ENCODE measurements at places on chromosomes 1 and 21. TPM values are rescaled to one million over a fixed set of nuclear protein-coding genes. Genes with fewer than 3 reads are reported as not detected.

The AMY1A gene
- total RNA-seq: not detected

The SLC1A7 gene
- total RNA-seq: not detected

DNA sequence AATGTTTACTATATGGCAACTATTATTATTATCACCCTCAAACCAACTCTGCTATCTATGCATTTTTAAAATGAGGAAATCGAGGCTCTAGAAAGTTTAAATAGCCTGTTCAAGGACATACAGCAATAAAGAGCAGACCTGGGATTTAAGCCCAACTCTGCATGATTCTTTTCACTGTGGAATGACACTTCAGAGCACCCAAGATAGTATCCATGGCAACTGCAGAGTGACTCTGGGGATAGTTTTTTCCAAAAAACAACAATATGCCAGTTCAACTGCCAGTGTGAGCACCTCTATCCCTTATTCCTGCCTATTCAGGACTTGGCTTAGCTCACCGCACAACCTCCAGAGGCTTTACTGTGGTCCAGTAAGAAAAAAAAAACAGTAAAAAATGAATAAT, 293.9 kb downstream of the BRINP2 start:
- DNase-seq: no peak
- H3K27me3 ChIP-seq: no peaks in the 10 kb centered on the region
- no peaks in the 10 kb centered on the region for H3K4me1 ChIP-seq
- H3K36me3 ChIP-seq: no peaks in the 10 kb centered on the region

- no peak overlapping the region for H3K27ac ChIP-seq
- H3K4me1 ChIP-seq: peaks cover 21% of the 10 kb centered on the region
- H3K4me3 ChIP-seq: no peak overlapping the region
- DNase-seq: no peak
Observed at GRCh38 chr1:173861731-173862145, 6.1 kb downstream of the GAS5 start.

DNA sequence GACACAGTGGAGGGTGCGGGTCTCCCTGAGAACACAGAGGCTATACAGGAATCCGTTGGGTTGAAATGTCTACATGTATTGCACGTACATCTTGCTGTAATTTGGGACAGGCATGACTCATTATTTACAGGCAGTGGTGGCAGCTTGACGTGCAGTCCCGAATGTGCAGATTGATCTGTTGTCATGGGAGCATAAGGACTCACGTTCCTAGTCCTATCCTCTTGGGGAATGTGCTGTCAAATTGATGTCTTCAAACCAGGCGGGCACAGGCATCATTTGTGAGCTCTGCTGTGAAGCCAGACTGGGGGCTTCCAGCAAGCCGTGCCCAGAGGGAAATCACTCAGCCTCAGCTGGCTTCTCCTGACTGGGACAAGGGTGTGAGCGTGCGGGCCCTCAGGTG, 40.5 kb downstream of the S100B start:
- H3K27me3 ChIP-seq: no peaks in the 10 kb centered on the region
- DNase-seq: no peak
- no peak overlapping the region for H3K27ac ChIP-seq
- peaks cover 83% of the 10 kb centered on the region for H3K36me3 ChIP-seq
